Non-pigmented ciliary epithelial cell (primary cell): ENCODE measurements at places on chromosomes 11 and 22.

DNA sequence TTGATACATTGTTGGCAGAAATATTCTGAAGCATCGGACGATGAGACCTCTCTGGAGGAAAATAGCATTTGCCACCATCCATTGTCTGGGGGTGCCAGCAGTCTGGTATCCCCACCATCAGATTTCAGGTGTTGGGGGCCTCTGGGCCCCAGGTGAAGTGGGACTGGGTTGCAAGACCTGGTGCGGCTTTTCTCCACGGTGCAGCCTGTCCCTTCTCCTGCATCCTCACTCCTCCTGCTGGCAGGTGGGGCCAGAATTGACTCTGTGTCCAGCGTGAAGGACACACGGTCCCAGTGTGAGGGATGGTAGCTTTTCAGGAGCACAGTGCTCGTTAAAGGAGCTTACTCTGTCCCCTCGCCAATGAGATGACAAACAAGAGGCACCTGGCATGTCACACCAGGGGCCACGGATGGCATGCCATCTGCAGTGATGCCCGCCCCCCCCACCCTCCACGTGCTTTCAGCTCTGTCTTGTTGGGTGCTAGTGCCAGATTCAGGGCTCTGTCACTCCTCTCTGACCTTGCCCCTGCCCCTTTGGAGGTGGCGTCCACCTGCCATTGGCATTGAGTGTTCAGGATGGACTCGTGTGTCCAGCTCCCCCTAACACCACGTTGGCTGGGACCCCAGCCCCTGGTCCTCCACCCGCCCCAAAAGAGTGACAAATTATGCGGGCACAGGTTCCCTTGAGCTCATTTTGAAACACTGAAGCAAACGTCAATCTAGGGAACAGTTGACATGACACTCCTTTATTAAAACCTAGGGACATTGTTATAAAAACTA is 62.4 kb downstream of the PARVG start:
- no peak for DNase-seq

DNA sequence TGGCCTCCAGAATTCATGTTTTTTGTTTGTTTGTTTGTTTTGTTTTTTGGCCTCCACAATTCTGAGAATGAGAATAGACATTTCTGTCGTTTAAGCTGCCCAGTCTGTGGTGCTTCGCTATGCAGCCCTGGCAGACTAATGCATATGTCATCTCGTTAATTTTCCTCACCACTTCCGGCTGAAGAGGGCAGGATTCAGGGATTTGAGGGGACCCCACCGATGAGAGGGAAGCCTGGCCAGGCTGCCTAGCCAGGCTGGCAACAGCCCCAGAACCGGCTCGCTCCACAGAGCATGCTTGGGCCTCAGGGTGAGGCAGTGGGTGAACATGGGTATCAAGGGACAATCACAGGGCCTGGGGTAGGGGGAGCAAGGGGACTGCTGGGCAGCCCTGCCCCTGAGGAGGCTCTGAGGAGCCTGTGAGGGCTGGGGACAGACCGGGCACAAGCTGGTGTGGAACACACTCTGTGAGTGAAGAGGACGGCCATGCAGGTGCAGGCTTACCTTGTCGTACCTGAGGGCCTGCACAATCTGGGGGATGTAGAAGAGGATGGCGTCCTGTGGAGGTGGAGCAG is 47.8 kb upstream of the SERPIND1 start:
- DNase-seq: no peak

DNA sequence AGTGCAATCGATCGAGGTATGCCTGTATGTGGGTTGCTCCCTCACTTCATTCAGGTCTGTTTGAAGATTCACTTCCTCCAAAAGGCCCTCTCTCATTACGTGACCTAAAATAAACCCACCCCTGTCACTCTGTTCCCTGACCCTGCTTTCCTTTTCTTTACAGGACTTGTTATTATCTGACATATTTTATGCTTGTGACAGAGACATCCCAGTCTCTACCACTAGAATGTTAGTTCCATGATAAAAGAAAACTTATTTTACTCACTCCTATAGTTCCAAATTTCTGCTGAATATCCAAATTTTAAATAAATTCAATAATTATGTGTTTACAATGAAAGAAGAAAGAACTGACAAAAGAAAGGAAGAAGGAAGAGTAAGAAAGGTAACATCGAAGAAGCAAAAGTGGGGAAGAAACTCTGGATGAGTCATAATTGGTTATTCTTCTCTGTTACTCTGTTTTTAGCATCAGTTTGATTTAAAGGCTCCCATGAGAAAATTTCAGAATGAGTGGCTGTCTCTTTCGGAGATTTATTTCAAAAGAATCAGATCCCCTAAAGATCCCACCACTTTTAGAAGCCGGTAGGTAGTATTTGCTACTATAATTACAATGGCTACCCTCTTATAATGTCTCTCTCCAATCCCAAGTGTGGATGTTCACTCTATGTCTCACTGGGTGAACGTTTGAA is 33.5 kb downstream of the ENTHD1 start:
- DNase-seq: no peak

DNA sequence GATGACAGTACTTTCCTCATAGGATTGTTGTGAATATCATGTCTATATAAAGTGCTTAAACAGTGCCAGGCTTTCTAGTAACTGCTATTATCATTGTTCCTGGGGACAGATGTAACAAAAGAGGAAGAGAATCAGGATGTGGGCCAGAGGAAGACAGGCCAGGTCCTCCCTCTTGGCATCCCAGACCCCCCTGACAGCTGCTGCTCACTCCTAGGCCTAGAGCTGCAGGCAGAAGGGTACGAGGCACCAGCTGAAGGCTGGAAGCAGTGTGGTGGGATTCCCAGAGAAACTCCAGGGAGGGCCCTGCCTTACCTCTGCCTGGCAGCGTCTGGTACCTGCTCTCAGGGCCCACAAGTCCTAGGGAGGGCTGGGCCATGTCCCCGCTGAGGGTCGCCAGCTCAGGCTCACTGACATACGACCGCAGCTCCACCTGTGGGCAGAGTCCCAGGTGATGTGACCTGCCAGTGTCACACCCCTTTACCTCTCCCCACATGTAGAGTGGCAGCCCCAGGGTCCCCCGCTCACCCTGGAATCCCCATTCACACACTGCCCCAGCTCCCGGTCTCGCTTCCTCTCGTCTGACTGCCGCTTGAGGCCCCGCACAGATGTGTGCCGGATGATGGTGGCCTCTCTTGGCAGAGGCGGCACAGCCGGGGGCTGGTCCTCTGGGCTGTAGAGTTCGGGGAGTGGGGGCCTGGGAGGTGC is 52.2 kb downstream of the C11orf58 start:
- no peak for DNase-seq
